ENCODE measurements at places on chromosomes 1 and 21.

DNA sequence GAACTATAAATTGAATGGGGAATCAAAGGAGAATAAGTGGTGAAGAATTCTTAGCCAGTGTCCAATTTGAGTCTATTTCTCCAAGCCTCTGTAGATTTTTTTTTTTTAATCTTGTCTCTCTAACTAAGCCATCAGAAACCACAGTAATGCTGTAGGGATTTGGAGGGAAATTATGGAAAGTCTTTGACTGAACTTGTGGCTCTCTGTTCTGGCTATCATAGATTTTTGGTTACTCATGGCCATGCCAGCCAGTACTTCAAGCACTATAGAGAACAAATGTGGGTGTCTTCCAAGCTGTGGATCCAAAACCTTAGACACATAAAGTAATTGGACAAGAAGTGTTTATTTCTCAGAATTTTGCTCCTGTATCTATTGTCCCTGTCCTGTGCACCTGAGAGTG lies 147.9 kb downstream of the LRRC40 start:
- no peak for DNase-seq

DNA sequence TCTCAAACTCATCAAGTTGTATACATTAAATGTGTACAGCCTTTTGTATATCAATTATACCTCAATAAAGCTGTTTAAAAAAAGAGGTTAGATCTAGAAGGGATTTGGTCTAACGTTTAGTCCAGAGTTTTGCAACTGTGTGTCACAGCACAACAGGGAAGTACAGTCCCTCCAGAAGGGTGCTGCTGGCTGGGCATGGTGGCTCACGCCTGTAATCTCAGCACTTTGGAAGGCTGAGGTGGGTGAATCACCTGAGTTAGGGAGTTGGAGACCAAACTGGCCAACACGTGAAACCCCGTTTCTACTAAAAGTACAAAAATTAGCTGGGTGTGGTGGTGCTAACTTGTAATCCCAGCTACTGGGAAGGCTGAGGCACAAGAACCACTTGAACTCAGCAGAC lies 78.3 kb upstream of the HAO2 start:
- DNase-seq: no peak

- DNase-seq: no peak
These were observed 97.7 kb upstream of the JUN start for GRCh38 chr1:58881471-58881994.

DNA sequence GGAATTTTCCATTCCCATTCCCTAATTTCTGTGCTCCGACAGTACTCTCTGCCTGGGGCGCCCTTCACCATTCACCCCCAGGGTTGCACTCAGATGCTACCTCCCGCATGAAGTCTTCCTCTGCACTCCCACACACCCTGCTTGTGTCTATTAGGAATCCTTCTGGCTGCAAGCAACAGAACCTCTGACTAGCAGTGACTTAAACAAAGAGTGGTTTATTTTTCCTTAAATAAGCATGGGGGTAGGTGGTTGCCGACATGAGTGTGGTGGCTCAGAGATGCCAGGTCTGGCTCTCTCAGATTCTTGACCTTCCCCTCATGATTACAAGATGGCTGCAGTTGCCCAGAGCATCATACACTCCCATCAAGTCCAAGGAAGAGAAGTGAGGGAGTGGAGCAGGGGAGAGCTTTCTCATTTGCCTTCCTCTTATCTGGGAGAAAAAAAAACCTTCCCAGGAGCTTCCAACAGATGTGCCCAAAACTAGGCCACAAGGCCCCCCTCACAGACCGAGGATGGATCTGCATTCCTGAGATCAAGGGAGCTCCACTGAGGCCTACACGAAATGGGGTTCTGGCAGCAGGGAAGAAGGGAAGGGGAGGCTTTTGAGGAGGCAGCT lies 49.6 kb upstream of the LBR start:
- no peak for DNase-seq

GRCh38 chr1:151007853-151008243 lies 401 bp upstream of the PRUNE1 start:
- DNase-seq: no peak

GRCh38 chr1:112686835-112687234 lies 12.4 kb downstream of the MOV10 start:
- no peak for DNase-seq

DNA sequence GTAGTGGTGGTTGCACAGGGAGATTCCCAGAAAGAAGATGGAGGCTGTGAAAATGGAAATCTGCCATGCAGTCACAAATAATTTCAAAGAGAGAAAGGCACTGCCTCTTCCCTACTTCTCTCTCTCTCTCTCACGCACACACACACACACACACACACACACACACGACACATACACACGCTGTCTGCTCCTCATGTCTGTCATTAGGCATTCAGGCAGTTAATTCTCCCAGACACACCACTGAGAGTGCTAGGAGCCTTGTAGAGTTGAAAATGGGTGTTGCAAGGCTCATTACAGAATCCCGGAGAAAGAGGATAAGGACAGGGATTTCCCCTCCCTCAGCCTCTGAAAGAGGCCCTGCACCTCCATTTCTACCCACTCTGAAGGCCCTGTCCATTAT lies 47.8 kb upstream of the LRRN2 start:
- no peak for DNase-seq

- no peak for DNase-seq
These were observed at the start of gene SGIP1 for GRCh38 chr1:66533804-66534740. Gene SGIP1, plus strand, starts transcription at chr1:66534153. Its CDS starts 206 bp downstream, at chr1:66534359.

DNA sequence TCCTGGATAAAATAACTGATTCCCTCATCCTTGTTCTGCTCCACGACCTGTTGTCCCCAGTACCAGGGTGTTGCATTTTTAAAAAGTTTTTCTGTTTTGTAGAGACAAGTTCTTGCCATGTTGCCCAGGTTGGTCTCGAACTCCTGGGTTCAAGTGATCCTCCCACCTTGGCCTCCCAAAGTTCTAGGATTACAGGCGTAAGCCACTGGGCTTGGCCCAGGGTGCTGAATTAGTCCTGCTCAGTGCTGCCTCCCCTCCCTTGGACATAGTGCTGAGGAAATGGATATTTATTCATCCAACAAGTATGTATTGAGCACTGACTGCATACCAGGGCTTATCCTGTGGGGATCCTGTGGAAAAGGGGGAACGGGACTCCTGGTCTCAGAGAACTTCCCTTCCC lies 126.4 kb downstream of the PTPRU start:
- DNase-seq: no peak

Data from activated naive CD8-positive, alpha-beta T cell treated with anti-CD3 and anti-CD28 coated beads, Interleukin-2, amount 50 U/mL, for 16 hours (primary cell).